ENCODE measurements at places on chromosomes 1 and 21.

DNA sequence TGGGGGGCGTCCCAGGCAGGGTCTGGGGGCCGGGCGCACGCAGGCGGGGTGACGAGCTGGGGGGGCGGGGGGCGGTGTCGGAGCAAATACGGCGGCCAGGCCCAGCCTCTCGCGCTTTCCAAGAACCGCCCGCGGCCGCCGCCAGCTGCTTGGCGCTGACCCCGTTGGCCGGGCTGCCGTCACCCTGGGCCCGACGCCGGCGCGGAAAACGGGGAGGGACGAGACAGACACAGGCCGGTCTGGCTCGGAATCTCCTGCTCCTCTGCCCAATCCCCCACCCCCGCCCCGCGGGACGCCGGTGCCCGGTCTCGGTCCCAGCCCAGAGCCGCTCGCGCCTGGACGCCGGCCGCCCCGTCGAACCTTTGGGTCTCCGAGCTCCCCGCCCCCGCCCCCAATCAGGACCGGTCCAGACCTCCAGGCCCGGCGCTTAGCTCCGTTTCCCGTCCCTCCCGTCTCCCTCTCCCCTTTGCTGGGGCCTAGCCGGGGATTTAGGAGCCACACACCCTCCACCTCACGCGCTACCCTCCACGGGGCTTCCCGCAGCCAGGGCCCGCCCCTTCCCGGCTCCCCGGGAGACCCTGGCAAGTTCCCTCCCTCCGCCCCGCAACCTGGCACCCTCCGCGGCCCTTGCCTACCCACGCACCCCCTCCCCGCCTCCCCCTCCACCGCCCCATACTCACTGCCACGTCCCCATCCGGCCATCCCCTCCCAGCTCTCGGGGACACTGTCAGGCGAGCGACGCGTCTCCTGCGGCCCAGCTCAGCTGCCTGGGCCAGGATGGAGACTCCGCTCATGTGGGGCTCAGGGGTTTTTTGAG lies 800 bp upstream of the MMP23B start:
- no peak for DNase-seq

GRCh38 chr1:245790441-245790840 lies 635.7 kb downstream of the KIF26B start:
- no peak for DNase-seq

- DNase-seq = no peak
Measured at GRCh38 chr1:68232289-68233148, at the start of gene WLS. WLS (minus strand) TSS chr1:68232523; CDS start chr1:68232299, 224 bp downstream.

DNA sequence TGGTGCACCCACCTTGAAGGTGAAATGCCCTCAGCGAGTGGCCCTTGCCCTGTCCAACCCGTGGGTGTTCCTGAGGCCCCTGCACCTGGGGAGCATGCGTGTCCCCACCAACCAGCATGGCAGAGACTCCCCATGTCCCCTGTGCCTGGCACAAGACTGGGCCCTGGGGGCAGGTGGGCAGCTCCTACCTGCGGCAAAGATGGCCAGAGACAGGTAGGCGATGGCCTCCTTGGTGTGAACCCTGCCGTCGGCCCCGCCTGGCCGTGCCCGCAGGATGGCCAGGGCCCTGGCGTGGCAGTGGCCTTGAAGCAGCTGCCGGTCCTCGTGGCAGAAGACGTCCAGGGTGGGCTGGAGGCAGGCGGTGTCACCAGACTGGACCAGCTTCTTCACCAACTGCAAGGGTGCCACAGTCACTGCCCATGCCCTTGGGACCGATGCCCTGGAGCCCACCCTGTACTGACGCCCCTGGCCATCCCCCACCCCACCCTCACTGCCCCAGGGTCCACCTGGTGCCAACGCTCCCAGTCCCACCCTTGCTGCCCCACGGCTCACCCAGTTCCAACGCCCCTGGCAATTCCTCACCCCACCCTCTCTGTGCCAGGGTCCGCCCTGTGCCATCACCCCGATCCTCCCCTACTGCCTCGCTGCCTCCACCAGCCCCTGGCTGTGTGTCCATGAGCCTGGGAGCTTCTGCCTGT lies 15.7 kb downstream of the TTC34 start:
- no peak for DNase-seq

GRCh38 chr1:36068866-36069265 lies 15.0 kb upstream of the TEKT2 start:
- no peak for DNase-seq

- DNase-seq = no peak
Measured at GRCh38 chr1:47689894-47690293, 252.1 kb downstream of the FOXD2 start.

- DNase-seq = no peak
Measured at GRCh38 chr21:38263493-38263892, 6.7 kb downstream of the KCNJ15 start.

DNA sequence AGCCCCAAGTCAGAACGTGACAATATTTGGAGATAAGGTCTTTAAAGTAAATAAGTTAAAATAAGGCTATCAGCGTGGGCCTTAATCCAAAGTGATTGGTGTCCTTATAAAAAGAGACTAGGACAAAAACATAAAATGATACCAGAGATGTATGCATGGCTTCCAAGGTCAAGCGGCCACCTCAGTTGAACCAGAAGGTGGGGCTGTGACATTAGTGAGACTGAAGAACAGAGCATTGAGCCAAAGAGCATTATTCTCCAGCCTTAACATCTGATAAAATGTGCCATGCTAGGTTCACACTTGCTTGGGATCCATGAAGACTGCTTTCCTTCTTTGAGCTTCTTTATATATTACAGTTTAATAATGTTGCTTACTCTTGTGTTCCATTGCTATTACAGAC lies 554.6 kb downstream of the PLA2G4A start:
- no peak for DNase-seq

DNA sequence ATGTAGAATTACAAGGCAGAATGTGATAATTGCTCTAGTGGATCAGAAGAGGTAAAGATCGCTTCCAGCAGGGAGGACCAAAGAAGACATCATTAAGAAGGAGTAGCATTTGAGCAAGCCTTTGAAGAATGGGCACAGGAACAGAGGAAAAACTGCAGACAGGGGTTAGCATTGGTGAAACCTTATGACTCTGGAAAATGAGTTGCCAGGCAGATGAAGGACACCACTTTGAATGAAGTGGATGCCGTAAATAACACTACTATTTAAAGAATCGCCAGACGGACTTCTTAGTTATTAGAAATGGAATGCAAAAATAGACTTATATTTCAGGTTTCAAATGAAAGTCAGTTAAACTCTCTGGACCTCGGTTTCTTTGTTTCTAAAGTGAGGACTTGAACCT lies 727.7 kb downstream of the USP25 start:
- no peak for DNase-seq

GRCh38 chr1:22876359-22877111 lies 96.1 kb downstream of the LACTBL1 start:
- DNase-seq = no peak

- no peak for DNase-seq
Measured at GRCh38 chr21:43849532-43850299, 15.3 kb upstream of the AGPAT3 start.

- no peak for DNase-seq
Measured at GRCh38 chr1:112445596-112445995, 49.6 kb downstream of the CTTNBP2NL start.

GRCh38 chr1:94579876-94580294 lies 38.3 kb upstream of the F3 start:
- DNase-seq = no peak
